ENCODE measurements at places on chromosomes 12 and 14. TPM values are rescaled to one million over a fixed set of nuclear protein-coding genes. Genes with fewer than 3 reads are reported as not detected.

TESPA1 gene
- not detected for total RNA-seq

- no peak for DNase-seq
These were observed 114.8 kb downstream of the ESRRB start for GRCh38 chr14:76490735-76491134.

- no peak for DNase-seq
These were observed 10.4 kb downstream of the LUM start for GRCh38 chr12:91100906-91101305.

GNPNAT1 gene
- total RNA-seq = 8.6 TPM

EIF4B gene
- 401 TPM for total RNA-seq

DNA sequence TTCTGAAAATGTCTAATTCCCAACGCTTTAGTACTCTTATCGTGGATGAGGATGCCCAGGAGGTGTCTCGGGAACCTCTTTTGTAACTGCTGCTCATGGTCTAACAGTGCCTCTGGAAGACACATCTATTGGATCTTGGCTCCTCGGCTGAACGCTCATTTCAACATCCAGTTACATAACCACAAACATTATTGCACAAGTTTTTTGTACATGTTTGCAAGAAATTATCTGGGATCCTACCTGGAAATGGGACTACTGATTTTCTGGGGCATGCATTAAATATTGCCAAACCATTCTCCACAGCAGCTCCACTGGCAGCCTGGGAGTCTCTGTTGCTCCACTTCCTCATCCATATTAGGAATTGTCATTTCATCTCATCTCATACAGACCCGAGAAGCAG is 117.5 kb upstream of the EVL start:
- no peak for DNase-seq

DNA sequence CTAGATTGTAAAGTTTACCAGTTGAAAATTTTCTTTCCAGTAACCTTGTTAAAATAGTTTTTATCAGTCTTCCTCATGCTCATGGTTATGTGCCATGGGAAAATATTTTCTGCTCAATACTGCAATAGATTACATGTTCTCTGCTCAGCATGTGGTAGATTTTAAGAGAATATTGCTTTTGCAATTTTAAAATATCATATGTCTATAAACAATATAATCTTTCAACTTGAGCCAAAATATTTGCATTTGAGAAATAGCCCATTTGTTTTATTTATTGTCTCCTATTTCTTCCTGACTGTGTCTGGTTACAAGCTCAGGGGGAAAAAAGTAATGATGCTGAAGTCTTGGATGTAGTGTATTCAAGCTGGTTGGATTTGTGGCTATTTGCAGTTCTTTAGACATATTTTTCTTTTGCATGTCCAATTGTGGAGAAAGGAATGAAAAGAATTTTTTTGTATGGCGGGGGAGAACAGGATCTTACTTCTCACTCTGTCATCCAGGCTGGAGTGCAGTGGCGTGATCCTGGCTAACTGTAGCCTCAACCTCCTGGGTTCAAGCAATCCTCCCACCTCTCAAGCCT is 342.6 kb upstream of the NAV3 start:
- DNase-seq = no peak

GPRC5A gene
- 6.5 TPM for total RNA-seq

KRT6C gene
- not detected for total RNA-seq

B4GALNT3 gene
- total RNA-seq = 7.9 TPM

DNA sequence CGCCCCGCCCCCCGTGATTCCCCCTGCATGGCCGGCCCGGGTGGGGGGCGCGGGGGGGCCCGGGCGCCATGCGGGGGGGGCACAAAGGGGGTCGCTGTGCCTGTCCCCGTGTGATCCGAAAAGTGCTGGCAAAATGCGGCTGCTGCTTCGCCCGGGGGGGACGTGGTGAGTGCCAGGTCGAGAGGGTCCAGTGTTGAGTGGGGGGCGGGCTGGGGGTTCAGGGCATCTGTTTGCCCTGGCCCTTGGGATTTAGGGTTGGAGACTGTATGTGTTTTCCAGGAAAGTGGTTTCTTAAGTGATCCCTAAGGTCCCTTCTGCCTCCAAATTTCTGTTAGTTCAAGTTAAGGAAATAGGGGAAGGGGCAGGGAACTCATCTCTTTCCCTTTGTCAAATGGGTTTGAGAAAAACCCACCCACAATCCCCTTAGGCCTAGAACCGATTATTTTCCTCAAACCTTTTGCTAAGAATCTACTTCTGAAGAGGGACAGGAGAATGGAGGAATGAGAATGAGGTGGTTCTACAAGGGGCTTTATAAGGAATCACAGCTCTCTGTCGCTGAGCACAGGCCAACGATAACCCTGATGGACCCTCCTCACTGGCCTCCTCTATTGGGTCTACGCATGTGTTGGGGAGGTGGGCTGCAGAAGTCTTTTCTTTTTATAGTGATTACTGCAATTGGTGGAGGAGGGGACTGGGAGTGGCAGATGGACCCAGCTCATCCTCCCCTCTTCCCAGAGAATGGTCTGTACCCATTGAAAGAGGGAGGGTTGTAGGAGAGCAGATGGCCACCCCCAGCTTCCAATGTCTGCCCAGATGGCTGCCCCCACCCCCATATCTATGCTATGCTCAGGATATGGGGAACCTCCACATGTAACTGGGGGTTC is 834 bp downstream of the ARHGEF25 start:
- no peak for DNase-seq

- DNase-seq = no peak
These were observed 38.1 kb downstream of the BBS10 start for GRCh38 chr12:76310110-76310509.

DNA sequence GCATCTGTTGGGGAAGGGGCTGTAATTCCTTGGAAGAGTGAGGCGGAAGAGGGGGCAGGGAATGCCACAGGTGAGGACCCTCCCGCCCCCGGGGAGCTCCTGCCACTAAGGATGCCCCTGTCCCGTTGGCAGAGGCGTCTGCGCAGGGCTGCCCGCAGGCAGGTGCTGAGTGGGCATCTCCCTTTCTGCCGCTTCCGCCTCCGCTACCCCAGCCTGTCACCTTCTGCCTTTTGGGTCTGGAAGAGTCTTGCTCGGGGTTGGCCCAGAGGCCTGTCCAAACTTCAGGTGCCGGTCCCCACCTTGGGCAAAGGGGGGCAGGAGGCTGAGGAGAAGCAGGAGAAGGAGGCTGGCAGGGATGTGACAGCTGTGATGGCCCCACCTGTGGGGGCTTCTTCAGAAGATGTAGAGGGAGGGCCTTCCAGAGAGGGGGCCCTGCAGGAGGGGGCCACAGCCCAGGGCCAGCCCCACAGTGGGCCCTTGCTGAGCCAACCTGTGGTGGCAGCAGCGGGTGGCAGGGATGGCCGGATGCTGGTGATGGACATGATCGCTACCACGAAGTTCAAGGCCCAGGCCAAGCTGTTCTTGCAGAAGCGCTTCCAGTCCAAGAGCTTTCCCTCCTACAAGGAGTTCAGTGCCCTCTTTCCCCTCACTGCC is 10.0 kb downstream of the VRTN start:
- no peak for DNase-seq

- no peak for DNase-seq
These were observed 78.6 kb upstream of the PAWR start for GRCh38 chr12:79769189-79769859.

TAS2R9 gene
- total RNA-seq = not detected

GRCh38 chr14:103149351-103150237 is 26.3 kb downstream of the TNFAIP2 start:
- no peak for DNase-seq

- no peak for DNase-seq
These were observed 398.0 kb downstream of the FSCB start for GRCh38 chr14:44109036-44109435.

GRCh38 chr12:57031789-57032188 is 15.5 kb upstream of the TAC3 start:
- DNase-seq = no peak

DNA sequence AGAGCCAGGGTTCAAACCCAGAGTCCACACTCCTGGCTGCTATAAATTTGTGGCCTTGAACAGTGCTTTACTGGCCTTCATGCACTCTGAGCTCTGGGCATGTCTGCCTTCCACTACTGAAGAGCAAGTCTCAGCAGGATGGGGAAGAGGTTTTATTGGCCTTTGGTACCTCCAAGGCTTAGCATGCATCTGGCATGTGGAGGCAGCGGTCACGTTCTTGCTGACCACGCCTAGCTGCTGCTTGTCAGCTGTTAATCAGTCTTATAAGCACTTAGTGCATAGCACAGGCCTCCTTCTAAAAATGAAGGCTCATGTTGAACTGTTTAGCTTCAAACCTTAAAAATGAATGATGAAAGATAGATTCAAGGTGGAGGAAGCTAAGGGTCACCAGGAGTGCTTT is 177.5 kb downstream of the PELI2 start:
- DNase-seq = no peak

DNA sequence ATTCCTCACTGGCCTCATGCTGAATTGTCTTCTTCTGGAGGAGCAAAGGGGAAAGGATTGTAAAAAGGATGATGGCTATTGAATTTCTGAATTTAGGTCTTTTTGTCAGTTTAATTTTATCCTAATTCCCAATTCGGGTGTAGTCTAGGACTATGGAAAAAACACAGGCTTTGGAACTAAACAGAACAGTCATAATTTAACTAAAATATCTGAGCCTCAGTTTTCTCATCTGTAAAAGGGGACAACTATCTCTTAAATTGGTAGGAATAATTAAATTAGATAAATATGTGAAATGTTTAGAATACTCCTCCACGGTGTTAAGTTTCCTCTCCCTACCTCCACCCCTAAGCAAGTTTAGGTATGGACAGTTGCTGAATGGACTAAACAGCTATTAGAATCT is 3.2 kb upstream of the SP1 start:
- DNase-seq = no peak

LRRC43 gene
- not detected for total RNA-seq

NANOG gene
- total RNA-seq = not detected

GRCh38 chr12:6832125-6832524 is 3.9 kb downstream of the P3H3 start:
- DNase-seq = no peak

GRCh38 chr12:93363841-93364297 is 13.9 kb upstream of the NUDT4 start:
- DNase-seq = no peak

FGD4 gene
- 78.3 TPM for total RNA-seq

DNA sequence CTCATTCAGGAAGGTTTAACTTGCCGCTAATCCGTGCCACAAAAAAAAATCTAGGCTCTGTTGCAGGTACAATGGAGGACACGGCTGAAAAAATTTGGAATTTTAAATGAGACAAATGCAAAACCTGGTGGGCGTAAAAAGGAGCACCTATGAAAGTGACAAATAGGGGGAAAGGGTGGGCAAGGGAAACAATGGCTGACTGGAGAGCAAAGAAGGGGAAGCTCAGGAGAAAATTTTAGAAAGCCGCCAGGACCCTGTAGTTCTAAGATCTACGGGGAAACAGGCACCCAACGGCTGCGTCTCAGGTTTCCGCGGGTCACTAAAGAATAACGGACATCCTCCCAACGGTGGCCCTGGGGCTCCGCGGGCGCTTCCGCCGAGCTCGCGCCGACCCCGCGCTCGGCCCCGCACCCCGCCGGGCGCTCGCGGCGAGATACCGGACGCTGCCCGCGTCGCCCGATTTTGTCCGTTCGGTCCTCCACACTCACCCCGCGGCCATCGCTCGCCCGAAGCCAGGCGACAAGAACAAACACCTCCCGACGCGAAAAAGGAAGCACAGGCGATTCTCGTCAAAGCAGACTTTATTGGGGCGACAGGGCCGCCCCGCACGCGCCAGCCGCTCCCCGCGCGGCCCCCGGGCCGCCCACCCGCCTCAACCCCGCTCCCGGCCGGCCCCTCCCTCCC is 1.1 kb upstream of the YY1 start:
- DNase-seq = peak; percentile 48

GNB3 gene
- total RNA-seq = 0.84 TPM

- no peak for DNase-seq
These were observed 170.7 kb upstream of the CDKN3 start for GRCh38 chr14:54226103-54226502.

LRRC10 gene
- total RNA-seq = not detected

DNA sequence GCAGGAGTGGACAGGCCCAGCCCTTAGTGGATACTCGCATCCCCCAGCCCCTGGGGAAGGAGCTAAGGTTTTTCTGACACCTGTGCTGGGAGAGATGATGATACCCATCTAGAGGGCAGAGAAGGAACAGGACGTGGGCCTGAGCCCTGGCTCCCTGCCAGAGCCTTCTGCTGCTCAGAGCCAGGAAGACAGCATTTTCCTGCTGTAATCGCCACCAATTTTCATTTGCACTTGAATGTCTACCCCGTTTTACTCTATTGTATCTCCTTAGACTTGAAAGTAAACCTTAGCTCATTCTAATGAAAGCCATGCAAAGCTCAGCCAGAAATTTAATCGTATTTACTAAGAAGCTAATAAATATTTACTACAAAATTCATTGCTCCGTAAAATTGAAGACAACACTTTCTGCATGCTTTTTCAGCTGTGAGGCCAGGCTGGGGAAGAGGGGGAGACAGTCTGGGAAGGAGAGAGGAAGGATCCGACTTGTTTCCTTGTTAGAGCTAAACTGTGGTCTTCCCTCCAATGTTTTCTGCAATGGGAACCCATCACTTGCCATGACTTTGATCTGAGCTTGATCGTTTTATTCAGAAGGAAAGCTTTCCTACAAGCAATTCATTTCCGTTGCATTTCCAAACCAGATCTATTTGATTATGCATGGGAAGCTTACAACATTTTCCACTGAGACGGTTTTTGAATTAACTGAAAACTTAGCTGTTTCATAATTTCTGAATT is 17.6 kb upstream of the TRAF3 start:
- no peak for DNase-seq

TMEM63C gene
- not detected for total RNA-seq

DNA sequence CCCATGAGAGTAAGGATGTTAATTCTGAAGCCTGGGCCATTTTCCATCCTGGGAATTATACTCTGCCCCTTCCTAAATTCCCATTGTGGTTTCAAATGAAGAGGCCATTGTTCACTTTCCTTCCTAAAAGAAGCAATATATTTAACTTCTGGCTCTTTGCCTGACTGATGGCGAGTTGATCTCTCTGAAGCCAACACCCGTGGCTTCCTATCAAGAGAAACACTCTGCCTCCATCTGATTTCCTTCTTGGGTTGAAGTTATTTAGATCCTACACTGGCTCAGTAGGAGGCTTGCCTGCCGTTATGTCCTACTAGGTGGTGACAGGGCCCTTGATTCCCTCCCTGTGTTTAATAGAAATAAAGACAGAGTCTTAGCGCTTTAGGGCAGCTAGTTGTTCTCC is 97.4 kb downstream of the PRKCH start:
- no peak for DNase-seq

GRCh38 chr12:52216807-52217206 is 16.2 kb upstream of the KRT7 start:
- no peak for DNase-seq

KSR2 gene
- under 0.01 TPM for total RNA-seq

DNA sequence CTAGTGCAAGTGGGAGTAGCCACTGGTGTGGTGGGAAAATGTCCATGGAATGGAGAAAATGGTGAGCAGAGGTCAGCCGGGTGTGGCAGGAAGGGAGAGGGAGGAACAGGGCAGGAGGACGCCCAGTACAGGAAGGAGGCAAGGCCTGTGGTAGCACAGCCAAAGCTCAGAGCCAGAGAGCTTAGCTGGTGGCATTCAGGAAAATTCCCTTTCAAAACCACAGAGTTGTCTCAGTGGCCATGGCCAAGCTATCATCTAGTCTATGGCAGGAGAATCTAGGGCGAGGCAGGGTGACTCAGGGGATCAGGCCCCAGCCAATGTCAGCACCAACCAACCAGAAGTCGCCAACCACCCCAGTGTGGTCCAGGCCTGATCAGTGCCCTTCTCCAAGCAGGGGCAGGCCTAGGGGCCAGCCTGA is 67.7 kb upstream of the DDX11 start:
- no peak for DNase-seq

Data from tibial nerve (tissue), 4 donors.